Fibroblast of skin of left biceps (primary cell): ENCODE measurements at places on chromosomes 5 and 9.

GRCh38 chr9:124624735-124624992, 117.5 kb upstream of the NR5A1 start:
- DNase-seq: no peak

DNA sequence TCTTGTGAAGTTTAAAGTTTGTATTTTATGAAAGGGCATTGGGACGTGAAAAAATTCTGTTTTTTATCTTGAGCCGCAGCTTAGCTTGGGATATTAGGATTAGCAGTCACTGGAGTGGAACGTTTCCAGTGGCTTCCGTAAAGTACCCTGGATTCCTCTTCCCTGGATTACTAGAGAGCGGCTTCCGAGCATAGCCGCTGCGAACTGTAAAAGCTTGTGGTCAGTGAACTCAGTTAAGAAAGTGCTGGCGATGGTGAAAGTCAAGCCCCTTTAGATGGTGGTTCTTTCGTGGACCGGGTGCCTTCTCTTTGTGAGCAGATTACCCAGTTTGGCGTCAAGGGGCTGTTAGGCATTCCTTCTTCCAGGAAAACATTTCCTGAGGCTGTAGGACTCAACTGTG, 168.1 kb downstream of the KDM4C start:
- no peak for DNase-seq

DNA sequence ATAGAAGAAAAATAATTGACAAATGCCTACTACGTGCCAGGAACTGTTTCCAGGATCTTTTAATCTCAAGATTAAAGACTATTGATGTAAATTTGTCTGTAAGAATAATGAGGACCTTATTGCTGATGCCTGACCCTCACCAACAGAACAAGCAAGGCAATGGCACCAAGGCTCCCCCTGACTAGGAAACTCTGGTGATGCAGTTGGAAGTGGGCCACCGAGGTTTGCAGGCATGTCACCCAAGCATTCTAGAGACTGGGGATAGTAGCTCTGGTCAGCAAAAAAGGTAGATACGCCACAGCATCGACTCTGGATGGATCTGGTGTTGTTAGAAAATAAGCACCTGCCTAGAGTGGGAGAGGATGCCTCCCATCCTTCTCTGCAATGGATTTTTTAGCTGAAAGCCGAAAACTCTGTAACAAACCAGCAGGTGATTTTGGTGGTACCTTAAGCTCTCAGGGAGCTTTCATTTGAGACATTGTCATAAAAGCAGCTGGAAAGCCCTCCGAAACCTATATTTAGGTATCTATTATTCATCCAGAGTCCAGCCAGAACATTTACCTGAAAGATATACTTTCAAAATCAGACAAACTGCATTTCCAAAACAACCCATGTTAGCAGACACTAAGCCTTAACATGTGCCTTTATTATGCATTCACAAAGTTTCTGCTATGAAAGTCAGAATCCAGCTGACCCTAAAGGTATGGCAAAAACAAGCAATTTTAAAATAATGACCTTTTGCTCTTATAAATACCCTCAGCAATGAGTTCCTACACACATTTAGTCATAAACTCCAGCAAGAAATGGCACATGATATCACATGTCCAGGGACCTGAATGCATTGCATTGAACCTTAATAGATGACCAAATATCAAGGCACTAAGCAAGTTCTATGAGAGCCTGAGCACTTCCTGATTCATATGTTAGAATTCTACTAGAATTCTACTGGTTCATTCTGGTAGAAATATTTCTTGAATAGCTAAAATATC, 308.4 kb downstream of the PDE4D start:
- DNase-seq: no peak

DNA sequence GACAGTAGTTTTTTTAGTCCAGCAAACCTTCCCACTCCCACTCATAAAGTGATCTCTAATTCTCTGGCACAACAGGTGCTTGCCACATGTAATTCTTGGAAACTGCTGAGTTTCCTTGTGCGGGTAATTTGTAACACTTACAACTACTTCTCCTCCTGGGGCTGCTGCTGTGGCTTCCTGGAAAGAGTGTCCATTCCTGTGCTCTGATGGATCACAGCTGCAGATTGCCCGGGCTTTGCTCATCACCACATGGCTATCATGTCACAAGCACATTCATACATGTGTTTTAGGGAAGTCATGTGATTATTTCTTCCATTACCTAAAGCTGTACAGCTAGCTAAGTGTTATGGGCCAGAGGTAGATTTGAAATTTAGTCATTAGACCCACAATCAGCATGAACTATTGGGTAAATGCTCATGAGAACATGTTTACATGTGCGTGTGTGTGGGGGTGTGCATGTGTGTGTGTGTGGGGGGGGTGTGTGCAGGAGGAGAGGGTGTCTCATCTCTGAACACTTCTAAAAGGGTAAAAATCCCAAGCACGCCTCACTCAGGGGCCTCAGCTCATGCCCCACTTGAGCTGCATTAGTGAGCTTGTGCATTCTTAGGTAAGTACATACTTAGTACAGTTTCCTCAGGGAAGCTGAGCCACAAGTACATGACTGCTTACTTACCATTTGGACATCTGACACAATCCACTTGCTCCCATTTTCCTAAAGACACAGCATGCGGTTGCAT, 118.1 kb upstream of the CCDC112 start:
- peak; percentile 94 for DNase-seq

GRCh38 chr5:56818450-56819037, 3.2 kb downstream of the MAP3K1 start:
- DNase-seq: no peak

- no peak for DNase-seq
Observed at GRCh38 chr5:2782658-2783057, 31.2 kb upstream of the IRX2 start.

- DNase-seq: peak; percentile 28
Observed at GRCh38 chr5:96856371-96856770, 19.9 kb upstream of the ERAP2 start.

DNA sequence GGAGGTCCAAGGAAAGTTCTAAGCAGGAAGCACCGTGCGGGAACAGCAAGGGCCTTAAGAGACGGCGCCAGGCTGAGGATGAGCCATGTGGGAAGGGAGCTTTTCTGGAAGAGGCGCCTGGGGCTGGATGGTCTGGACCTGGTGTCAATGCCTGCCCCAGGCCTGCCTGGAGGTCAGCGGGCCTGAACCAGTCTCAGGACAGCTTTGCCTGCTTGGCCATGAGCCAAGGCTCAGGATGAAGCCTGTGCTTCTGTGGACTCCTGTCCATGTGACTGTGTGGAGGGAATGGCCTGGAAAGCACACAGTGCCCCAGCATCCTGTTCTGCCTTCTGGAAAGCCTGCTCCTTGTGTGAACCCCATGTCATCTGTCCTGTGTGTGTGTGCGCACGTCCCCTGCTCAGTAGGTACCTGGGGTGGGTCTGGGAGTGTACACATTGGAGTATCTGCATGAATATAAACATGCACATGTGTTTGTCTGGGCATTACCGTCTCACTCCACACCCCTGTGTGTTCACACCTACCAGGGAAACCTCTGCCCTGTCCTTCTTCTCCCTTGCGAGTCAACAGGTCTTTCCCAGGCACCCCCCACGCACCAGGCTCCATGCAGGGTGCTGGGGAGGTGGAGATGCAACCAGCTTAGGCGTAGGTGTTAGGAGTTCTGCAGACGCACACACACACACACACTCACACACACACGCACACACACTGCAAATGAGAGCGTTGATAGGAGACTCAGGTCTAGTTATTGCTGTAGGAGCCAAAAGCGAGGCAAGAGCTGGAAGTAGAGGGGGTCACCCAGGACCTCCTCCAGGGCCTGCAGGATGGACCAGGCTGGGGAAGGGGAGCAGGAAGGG, 24.8 kb downstream of the DAB2IP start:
- no peak for DNase-seq

DNA sequence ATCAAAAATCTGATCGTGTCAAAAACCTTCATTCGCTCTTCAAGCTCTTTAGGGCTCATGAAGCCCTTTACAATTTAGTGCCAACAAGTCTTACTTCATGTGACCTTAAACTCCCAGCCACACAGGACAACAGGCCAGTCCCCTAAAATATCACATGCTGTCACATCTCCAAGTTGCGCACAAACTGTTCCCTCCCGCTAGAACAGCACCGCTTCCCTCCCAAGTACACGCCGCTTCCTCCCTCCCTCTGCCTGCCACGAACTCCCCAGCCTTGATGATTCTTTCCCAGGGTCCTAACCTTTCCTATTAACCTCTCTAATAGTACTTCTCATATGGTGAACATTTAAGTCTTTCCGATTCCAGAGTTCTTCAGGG, 91.2 kb downstream of the TLE1 start:
- DNase-seq: no peak

DNA sequence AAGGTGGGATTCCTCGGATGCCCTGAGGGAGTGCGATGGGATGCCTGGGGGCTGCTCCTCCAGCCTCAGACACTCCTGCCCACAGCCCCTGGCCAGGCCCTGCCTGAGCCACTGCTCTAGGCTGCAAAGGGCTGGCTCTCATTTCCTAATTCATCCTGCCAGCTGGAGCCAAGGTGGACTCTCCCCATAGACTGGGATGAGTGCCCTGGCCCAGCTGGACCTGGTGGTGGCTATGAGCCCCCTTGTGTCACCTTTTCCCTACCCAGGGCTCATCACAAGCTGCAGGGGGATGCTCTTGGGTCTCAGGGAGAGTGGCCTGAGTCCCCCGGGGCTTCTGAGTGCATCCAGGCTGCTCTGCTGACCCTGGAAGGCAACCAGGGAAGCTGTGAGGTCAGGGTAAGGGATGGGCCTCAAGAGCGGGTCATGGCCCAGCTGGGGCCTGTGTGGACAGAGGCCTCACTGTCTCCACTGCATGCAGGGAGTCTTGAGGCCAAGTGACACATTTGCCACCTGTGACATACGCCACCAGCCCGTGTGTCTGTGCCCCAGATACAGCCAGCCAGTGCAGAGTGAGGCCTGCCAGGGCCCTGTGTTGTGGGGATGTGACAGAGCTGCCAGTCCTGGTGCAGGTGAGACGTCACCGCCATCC, 102.7 kb upstream of the IER5L start:
- DNase-seq: no peak

- no peak for DNase-seq
Observed at GRCh38 chr9:35195683-35196082, 33.9 kb downstream of the UNC13B start.

GRCh38 chr9:22097707-22098106, 88.6 kb upstream of the CDKN2B start:
- peak; percentile 55 for DNase-seq

DNA sequence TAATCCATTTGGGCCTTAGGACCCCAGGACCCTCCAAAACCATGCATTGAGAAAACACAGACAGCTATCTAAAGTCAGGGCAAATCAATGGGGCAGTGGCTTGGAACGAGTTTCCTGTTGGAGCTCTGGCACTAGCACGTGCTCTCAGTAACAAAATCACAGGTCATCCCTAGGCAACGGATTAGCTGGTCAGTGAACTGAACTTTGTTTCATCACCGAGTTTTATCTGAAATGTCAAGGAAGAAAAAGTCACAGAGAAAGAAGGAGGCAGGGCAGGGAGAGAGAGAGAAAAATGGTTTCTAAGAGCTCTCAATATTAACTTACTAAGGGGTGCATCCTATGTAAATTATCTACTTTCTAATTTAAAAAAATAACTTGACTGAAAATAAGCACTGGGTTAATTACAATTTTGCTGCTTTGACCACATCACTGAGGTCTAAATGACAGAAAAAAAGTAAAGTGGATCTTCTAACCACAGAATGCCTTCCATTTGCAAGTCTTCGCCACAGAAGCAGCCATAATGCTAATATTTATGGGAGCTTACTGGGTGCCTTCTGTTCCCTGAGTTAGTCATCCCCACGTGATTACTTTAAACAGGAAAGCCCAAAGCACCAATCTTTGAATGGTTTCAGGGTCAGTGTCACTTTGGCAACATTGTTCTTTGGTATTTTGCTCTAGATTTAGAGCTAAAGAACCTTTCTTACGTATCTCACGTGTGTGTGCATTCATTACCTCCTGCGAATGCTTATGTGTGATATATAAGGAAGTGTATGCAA, 503.9 kb downstream of the RASEF start:
- no peak for DNase-seq

DNA sequence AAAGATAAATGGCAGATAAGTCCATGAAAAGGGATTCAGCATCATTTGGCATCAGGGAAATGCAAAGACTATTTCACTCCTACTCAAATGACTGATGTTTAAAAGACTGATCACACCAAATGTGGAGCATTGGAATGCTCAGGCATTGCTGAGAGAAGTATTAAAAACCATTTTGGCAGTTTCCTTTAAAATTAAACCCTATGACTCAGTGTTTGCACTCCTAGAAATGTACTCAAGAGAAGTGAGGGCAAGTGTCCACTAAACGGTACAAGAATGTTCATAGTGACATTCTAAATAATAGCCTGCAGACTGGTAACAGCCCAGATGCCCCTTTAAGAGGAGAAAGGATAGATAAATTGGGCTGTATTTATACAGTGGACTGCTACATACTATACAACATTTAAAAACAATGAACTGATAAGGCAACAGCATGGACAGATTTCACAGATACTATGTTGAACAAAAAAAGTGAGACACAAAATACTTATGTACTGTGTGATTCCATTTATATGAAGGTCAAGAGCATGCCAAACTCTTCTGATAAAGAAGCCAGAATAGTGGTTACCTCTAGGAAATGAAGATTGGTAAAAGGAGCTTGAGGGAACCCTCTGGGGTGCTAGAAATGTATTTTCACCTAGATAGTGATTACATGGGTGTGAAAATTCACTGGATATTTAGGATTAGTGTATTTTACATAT, 24.6 kb downstream of the APC start:
- DNase-seq: no peak

DNA sequence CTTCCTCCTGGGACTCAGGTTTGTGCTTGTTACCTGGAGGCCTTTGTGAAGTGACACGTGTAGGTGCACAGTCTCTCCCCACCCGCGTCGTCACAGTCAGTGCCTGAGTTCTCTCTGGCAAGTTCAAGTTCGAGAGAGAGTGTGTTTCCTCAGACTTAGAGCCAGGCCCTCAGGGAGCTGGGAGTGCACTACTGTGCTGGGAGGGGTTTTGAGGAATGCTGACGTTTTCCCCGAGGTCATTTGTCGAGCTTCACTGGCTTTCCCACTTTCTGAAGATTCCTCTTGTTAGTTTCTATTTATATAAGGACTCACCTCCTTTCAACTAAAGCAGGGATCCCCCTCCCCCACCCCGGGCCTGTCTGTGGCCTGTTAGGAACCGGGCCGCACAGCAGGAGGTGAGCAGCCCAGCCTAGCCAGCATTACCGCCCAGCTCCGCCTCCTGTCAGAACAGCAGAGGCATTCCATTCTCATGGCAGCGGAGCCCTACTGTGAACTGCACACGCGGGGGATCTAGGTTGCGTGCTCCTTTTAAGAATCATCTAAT, 209.2 kb downstream of the DIRAS2 start:
- peak; percentile 6 for DNase-seq

DNA sequence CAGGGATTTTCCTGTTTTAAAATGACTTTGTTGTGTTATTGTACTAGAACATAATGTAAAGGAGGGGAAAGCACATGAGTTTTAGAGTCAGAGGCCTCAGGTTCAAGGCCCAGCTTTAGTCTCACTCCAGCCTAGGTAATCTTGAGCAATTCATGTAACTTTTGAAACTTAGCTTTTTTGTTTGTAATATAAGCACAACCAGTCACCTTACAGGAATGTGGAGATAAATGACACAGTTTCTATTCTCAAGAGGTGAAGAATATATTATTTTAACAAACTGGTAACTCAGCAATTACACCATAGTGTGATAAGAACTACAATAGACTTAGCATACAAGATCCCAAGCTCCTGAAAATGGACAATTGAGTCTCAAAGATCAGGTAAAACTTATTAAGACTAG, 51.2 kb downstream of the ADAMTS19 start:
- no peak for DNase-seq
